ENCODE measurements at places on chromosomes 3 and 15. TPM values are rescaled to one million over a fixed set of nuclear protein-coding genes. Genes with fewer than 3 reads are reported as not detected.
A peak's percentile ranks its signal among the peaks of the same experiment; 100 is the strongest.

PXYLP1 gene
- 13.7 TPM for total RNA-seq

- no peak for DNase-seq
These were observed 344.5 kb downstream of the FGF12 start for GRCh38 chr3:192382861-192383260.

ARPIN gene
- total RNA-seq: 12.0 TPM

DNA sequence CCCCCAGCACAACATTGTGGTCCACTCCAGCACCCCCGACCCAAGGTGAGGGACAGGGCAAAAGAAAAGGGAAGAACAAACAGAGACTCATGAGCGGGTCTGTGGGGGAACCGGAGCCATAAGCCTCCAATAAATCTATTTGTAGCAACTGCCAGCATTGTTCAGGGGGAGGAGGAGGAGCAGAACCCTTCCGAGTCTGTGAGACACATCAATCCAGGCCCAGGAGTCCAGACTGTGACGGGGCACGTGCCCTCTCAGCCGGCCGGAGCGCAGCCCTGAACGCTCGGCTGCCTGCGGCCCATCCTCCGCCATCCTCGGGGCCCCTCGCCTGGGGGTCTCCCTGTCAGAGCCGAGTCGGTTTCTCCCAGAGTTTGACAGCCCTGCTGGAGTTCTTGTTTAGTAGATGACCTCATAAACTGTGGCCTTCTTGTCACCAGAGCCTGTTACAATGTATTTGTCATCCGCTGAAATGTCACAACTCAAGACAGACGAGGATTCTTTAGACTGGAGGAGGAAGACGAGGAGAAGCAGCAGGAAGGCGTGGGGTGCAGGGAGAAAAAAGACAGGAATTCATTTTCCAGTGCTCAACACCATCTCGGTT is 47.9 kb downstream of the TLE3 start:
- no peak for DNase-seq

FNDC3B gene
- 57.8 TPM for total RNA-seq

DNA sequence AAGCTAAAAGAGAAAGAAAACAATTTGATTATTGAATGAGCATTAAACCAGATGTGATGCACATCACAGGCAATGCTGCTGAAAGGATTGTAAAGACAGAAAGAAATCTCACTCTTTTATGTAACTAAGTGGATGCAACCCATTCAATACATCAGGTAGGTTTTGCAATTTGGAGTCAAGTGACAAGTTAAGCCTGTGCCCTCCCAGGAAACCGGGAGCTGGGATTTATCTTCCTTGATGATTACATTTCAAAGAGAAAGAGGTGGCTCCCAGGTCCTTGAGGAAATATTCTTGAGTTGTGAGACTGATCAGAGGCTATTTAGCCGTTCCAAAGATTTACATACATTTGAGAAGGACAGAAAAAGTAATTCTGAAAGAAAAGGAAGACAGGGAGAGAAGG is 219.0 kb upstream of the PROK2 start:
- no peak for DNase-seq

GRCh38 chr15:95298729-95299128 is 1031.8 kb upstream of the NR2F2 start:
- DNase-seq: no peak

DNA sequence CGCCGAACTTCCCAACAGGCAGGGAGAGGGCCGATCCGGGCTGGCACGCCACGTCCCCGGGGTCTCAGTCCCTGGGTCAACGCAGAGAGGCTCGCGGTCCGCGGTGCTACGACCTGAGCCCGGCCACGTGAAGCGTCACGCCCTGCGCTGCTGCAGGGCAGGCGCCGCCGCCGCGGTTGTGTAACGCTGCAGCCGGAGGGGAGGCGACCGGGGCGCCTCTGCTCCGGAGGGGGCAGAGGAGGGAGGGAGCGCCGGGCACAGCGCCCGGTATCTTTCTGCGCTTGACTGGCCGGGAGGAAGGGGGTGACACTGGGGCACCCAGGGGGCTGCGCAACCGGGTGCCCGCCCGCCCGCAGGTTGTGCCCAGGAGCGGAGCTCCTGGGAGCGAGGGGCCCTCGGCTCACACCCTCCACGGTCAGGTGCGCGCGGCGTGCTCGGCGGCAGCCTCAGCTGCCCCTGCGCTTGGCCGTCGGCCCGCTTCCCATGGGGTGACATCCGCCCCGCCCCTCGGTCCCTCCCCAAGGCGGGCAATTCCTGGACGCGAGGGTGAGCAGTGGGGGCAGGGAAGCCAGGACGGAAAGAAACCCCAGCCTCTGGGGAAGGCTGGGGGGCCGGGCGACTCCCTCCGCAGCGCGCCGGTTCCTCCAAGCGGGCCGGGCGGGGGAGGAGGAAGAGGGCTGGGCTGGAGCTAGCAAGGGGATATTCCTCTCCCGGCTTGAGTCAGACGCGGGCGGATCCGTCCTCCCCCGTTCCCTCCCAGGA is 852 bp upstream of the BHLHE40 start:
- peak; percentile 98 for DNase-seq

C3orf49 gene
- total RNA-seq: not detected

- DNase-seq: no peak
These were observed 95.1 kb downstream of the RPL39L start for GRCh38 chr3:187044206-187044605.

ROBO2 gene
- 0.14 TPM for total RNA-seq

STARD5 gene
- 2.2 TPM for total RNA-seq

ZBED2 gene
- total RNA-seq: not detected

GRCh38 chr3:149992416-149993058 is 21.8 kb upstream of the PFN2 start:
- no peak for DNase-seq

DNA sequence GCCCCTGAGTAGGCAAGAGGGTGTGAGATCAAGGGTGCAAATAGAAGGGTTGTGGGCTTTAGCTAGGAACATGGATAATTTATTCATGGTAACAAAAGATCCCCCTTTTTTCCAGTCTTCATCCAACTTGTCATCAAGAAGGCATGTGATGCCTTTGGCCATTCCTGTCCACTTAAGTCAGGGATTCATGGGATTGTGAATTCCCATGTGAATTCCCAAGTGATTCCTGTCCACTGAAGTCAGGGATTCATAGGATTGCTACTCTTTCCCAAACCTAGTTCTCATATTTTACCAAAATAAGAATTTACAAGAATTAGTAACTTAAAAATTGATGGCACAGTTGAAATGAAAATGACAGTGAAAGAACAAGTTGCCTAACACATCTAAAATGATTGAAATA is 40.8 kb downstream of the HMG20A start:
- DNase-seq: no peak

DNA sequence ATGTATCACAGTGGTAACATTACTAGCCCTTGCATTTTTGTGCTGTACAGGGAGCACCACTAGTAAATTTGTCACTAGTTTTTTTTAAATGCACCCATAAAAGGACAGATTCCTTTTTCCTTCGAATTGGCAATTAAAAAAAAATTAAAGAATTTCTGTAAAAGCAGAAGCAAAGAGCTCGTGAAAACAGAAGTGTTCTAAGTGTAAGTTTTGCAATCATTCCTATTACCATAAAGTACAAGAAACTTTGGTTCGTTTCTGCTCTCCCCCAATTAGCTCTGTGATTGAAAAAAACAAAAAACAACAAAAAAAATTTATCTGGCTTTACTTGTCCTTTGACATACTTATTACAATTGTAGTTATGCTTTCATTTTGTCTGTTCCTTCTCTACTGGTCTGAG is 5.3 kb downstream of the SERP1 start:
- no peak for DNase-seq

DNA sequence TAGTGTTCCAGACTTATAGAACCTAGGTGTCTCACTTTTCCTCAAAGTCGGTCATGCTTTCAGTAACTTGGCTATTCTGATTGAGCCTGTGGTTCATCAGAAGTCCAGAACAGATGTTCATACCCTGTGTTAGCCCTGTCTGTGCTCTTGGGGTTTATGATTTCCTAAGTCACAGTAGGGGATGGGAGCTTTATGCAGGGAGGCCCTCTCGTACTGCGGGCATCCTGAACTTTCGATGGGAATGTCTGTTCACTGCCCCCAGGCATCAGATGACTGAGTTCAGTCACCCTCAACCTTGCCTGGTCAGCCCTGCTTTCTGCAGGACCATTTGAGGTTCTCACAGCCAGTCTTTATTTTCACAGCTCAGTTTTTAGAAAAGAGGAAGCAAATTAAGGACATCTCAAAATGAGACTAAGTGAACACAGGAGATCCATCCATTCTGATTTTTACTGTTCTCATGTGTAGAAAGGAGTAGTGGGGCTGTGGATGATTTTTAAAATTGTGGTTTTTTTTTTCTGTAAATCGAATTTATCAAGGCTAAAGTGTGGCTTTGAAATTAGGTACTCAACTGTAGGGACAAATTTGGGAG is 71.3 kb downstream of the CMTM8 start:
- no peak for DNase-seq
